ENCODE measurements at places on chromosomes 6 and 20.

- no peak for DNase-seq
These were observed 35.1 kb downstream of the PKIB start for GRCh38 chr6:122645256-122645655.

- no peak for DNase-seq
These were observed 562.3 kb upstream of the BTBD3 start for GRCh38 chr20:11355345-11355744.

- no peak for DNase-seq
These were observed 58.7 kb upstream of the TGM3 start for GRCh38 chr20:2237059-2237458.

GRCh38 chr6:43976706-43977403, 150.4 kb downstream of the MRPL14 start:
- no peak for DNase-seq

GRCh38 chr6:137883400-137884148, 16.5 kb downstream of the TNFAIP3 start:
- DNase-seq = peak; percentile 59

- DNase-seq = peak; percentile 71
These were observed 44.2 kb upstream of the SUPT3H start for GRCh38 chr6:45421709-45422502.
